ENCODE measurements at places on chromosomes 5 and 9.
A peak's percentile ranks its signal among the peaks of the same experiment; 100 is the strongest.

DNA sequence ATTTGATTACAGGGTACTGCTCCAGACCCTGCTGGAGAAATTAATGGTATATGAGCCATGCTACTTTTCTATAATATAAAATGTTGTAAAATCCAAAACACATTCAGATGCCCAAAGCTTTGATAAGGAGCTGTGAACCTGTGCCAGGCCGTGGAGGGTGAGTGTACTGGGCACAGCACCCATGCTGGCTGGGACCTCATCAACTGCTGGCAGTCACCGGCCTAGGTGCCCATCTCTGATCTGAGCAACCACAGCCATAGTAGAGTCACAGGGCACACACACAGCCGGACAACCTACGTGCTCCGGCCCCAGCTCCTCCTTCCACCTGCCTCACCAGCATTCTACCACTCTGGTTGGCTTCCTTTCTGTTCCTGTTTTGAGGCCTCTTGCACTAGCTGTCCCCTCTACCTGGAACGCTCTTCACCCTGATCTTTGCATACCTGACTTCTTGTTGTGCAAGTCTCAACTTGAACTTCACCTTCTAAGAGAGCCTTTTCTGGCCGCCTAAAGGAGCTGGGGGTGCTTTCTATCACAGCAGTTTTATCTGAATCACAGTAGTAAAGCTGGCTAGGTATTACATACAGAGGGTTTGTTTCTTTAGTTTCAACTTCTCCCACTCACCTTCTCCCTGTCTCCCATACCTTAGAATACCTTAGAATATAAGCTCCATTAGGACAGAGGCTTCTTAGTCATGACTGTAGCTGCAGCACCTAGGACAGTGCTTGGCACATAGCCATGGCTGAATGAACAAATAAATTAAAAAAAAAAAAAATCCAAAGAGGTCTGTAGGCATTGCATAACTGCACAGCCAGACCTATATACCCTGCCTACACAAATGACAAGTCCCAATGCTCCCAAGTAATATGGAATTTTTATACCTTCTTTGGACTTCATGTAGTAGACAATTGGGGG lies 51.7 kb downstream of the MED27 start:
- DNase-seq: no peak

DNA sequence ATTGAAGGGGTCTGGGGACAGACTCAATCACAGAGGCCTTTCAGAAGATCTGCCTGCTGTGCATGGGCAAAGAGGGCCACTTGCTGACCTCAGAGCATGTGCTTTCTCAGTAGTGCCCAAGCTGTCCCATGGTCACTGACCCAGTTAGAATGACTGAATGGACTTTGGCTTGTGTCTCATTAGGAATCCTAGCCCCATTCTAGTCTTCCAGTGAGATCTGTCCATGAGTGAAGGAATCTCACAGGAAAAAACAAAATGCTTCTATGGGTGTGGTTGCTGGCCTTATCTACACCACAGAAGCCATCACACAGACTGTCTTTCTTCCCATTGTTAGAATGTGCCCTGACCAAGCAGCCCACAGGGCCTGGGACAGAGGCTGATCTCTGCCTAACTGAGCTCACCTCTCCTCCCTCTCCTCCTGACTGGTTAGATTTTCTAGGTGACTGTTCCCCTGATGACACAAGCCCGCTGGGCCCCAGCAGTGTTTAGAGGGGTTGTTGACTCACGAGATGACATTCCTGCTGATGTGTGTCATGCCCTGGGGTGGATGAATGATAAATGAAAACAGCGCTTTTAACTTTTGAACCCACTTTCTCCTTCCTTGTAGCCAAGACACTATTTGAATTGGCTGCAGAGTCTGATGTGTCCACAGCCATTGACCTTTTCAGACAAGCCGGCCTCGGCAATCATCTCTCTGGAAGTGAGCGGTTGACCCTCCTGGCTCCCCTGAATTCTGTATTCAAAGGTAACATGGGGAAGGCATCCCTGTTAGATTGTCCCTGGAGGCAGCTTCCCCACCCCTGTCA lies 24.8 kb downstream of the TGFBI start:
- DNase-seq: peak; percentile 92

GRCh38 chr9:95130484-95130883 lies 187.0 kb downstream of the FANCC start:
- DNase-seq: no peak

DNA sequence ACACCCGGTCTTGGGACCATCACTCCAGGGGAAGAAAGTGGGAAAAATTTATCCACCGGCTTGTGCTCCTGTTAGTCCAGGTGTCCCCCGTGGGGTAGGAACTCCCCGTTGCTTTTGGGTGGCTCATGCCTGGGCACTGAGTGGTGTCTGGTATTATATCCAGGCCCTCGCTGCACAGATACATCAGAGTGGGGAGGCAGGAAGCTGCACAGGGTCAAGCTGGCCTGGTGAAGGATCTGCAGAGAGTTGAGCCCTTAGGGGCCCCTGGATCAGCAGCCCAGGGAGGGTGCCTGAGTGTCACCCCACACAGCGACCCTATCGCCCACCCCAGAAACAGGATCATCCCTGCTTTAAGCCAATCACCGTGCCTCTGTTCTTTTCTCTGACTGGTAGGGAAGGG lies 24.4 kb upstream of the COL5A1 start:
- no peak for DNase-seq

GRCh38 chr5:159135896-159136531 lies 36.3 kb upstream of the EBF1 start:
- peak; percentile 52 for DNase-seq

- DNase-seq: no peak
Observed at GRCh38 chr5:6634788-6635430, 1.7 kb downstream of the SRD5A1 start.

- no peak for DNase-seq
Observed at GRCh38 chr9:130843049-130843908, 8.2 kb downstream of the ABL1 start.

DNA sequence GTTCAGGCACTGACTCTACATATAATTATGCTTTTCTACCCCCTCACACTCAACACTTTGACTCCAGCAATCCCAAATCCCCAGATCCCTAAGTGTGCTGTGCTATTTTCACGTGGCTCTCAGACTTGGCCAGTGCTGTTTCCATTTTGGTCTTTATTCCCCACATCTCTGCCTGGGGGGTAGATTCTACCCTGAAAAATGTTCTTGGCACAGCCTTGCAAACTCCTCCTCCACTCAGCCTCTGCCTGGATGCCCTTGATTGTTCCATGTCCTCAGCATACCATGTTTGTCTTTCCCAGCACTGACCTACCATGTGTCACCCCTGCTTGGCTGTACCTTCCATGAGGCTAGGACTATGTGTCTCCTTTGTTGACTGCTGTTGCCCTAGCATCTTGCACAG lies 43.0 kb downstream of the FXN start:
- DNase-seq: peak; percentile 18

DNA sequence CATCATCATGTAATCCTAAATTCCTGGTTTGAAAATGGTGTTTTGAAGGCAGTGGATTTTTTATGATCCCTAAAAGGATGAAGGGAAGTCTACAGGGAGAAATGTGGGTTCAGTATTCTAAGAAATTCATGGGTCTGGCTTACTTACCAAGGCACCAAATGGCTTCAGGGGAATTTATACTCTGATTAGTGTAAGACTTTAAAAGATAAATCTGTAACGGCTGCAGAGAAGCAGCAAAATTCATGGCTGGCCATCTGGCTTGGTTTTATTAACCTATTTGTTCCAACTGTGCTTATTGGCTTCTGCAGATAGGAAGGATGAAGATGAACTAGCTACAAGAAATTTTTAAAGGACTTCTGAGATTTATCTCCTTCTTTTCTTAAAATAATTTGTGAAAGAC lies 222.8 kb downstream of the TENT4A start:
- DNase-seq: no peak

DNA sequence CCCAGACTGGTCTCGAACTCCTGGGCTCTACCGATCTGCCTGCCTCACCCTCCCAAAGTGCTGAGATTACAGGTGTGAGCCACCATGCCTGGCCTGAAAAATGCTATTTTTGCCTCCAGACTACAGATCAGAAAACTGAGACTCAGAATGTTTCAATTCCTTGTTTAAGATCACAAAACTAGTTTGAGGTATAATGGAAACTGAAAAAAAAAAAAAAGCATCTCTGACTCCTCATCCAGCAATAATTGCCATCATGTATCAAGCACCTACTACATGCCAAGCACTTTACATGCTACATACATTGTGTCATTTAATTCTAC lies 35.6 kb downstream of the PLAC8L1 start:
- no peak for DNase-seq

DNA sequence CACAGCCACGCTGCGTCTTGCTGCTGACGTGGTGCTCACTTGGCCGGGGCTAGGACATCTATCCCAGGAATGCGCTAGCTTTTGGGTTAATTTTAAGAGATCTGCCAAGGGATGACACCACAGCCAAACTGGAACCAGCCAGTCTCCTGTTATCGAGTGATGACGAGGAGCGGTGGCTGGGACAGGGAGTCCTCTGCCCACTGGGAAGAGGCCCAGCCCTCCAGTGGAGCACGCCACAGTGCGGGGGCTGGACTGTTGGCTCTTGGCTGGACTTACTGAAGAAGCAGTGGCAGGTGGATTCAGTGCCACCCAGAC lies 55.1 kb upstream of the PHYKPL start:
- peak; percentile 15 for DNase-seq

DNA sequence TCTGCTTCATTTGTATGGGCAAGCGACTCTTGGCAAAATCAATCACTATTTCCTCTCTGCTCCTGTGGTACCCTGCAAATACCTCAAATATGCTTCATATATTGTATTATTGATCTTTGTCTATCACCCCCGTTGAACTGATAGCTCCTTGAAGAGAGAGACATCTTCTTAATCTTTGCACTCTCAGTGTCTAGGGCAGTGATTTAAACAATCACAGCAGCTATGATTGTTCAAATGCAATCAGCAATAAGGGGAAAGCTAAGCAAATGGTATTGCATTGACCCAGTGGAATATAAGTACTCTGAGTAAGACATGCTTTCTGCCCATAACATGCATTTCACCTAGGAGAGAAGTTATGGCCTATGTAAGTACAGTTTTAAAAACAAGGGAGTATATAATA lies 90.2 kb downstream of the SUSD1 start:
- DNase-seq: no peak

DNA sequence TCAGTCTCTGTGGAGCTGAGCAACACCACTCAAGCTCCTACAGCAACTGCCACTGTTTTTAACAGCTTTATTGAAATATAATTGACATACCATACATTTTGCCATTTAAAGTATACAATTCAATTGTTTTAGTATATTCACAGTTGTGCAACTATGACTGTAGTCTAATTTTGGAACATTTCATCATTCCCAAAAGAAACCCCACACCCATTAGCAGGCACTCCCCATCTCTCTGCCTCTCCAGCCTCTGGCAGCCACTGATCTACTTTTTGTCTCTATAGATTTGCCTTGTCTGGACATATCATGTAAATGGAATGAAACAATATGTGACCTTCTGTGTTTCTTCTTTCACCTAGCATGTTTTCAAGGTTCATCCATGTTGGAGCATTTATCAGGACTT lies 43.5 kb downstream of the RUSC2 start:
- peak; percentile 54 for DNase-seq

DNA sequence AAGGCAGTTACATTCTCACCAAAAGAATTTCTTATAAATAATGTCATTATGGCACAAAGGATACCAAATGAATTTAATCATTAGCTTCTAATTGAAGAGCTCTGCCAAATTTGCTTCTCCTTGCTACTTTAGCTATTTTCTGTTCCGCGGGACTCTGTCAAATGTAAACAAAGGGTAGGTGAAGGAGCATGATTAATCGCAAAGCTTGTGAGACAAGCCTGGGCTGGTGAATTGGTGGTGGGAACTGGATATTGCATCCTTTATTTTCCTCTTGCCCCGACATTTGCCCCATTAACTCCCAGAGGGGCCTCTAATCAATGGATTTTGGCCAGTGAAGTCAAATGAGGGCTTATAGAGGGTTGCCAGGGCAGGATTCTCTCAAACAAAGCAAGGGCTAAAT lies 234.2 kb upstream of the RFX3 start:
- no peak for DNase-seq

GRCh38 chr9:87147839-87148238 lies 200.5 kb upstream of the GAS1 start:
- DNase-seq: no peak

GRCh38 chr9:121156263-121156731 lies 45.4 kb downstream of the RAB14 start:
- peak; percentile 80 for DNase-seq

GRCh38 chr9:16154521-16155078 lies 601.8 kb downstream of the CCDC171 start:
- DNase-seq: no peak

- peak; percentile 59 for DNase-seq
Observed at GRCh38 chr5:61805101-61805500, 473.0 kb downstream of the ZSWIM6 start.

GRCh38 chr9:758146-758545 lies 83.4 kb upstream of the DMRT1 start:
- no peak for DNase-seq

All from AG10803 (cell line).